ENCODE measurements at places on chromosomes 3 and 15.

DNA sequence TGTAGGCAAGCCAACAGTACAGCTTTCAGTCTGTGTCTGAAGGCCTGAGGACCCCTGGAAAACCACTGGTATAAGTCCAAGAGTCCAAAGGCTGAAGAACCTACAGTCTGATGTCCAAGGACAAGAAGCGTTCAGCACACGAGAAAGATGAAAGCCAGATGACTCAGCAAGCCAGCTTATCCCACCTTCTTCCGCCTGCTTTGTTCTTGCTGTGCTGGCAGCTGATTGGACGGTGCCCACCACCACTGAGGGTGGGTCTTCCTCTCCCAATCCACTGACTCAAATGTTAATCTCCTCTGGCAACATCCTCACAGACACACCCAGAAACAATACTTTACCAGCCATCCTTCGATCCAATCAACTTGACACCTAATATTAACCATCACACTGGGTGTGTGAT lies 59.0 kb upstream of the PDZRN3 start:
- no peak for DNase-seq
- H3K4me3 ChIP-seq: no peak overlapping the region
- no peaks in the 10 kb centered on the region for H3K4me1 ChIP-seq
- no peak overlapping the region for H3K27ac ChIP-seq
- no peaks in the 10 kb centered on the region for H3K27me3 ChIP-seq
- H3K36me3 ChIP-seq: no peaks in the 10 kb centered on the region

DNA sequence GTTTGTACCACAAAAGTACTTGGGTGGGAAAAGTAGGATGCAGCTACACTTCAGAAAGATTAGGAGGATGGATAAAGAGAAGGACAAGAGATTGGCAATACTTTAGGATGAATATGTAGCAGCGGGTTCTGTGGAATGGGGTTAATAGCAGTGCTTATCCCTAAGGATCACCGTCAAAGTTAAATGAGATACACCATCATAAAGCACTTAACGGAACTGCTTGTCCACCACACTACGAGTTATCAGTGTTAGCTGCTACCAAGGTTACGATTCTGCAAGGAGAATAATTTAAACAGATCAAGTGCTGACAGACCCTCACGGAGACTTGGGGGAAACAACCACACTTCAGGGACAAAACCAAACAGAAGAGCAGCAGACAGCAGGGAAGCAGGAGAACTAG lies 963 bp downstream of the SHQ1 start:
- DNase-seq: no peak
- H3K36me3 ChIP-seq: peaks cover 4% of the 10 kb centered on the region
- peak overlapping the region; percentile 90 for H3K27ac ChIP-seq
- H3K4me1 ChIP-seq: peaks cover 45% of the 10 kb centered on the region
- peak overlapping the region; percentile 96 for H3K4me3 ChIP-seq

- no peak overlapping the region for H3K27ac ChIP-seq
- no peaks in the 10 kb centered on the region for H3K4me1 ChIP-seq
- H3K36me3 ChIP-seq: no peaks in the 10 kb centered on the region
These were observed 48.7 kb upstream of the DYNC1LI1 start for GRCh38 chr3:32619395-32619794.

DNA sequence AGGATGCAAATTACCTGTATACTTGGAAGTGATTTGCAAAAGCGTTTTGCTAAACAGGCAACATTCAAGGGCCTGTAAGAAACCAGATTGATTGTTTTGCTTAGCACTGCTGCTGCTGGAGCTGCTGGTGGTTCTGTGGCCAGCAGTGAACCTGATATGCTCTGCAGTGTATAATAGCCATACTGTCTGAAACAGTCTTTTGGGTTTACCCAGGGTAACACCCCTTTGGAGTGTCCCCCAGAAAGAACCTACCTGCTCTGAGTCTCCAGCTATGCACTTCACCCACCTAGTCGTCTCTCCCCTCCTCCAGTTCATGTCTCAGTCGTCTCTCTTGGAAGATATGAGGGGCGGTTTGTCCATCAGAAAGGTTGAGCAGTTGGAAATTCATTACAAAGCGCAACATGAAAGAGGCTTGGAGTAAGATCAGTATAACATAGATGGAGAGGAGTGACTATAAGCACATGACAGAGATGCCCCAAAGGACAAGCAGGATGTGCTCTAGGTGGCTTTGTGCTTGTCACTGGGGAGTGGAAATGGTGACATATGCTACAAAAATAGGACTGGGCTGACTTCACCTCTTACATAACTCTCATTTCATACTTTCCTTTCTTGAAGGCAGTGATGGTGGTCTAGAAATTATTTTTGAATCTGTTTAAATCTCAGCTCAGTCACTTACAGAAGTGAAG lies 3.8 kb downstream of the MKRN2 start:
- no peak for DNase-seq
- peaks cover 1% of the 10 kb centered on the region for H3K36me3 ChIP-seq
- H3K27me3 ChIP-seq: no peaks in the 10 kb centered on the region
- H3K4me3 ChIP-seq: peak overlapping the region; percentile 93
- peak overlapping the region; percentile 98 for H3K27ac ChIP-seq
- H3K4me1 ChIP-seq: peaks cover 94% of the 10 kb centered on the region

GRCh38 chr15:100454148-100454547 lies 74.6 kb downstream of the CERS3 start:
- no peak overlapping the region for H3K4me3 ChIP-seq
- H3K4me1 ChIP-seq: no peaks in the 10 kb centered on the region
- no peaks in the 10 kb centered on the region for H3K36me3 ChIP-seq
- DNase-seq: no peak
- no peak overlapping the region for H3K27ac ChIP-seq

- peaks cover 43% of the 10 kb centered on the region for H3K4me1 ChIP-seq
- DNase-seq: no peak
- H3K4me3 ChIP-seq: peak overlapping the region; percentile 4
- no peaks in the 10 kb centered on the region for H3K36me3 ChIP-seq
- peak overlapping the region; percentile 83 for H3K27ac ChIP-seq
- no peaks in the 10 kb centered on the region for H3K27me3 ChIP-seq
These were observed 107.4 kb upstream of the SLC4A7 start for GRCh38 chr3:27591312-27592210.

- peak overlapping the region; percentile 63 for H3K27ac ChIP-seq
- no peak overlapping the region for H3K4me3 ChIP-seq
- H3K4me1 ChIP-seq: peaks cover 96% of the 10 kb centered on the region
- H3K27me3 ChIP-seq: no peaks in the 10 kb centered on the region
- DNase-seq: no peak
- peaks cover 24% of the 10 kb centered on the region for H3K36me3 ChIP-seq
These were observed 23.7 kb downstream of the PHLDB2 start for GRCh38 chr3:111882799-111883198.

DNA sequence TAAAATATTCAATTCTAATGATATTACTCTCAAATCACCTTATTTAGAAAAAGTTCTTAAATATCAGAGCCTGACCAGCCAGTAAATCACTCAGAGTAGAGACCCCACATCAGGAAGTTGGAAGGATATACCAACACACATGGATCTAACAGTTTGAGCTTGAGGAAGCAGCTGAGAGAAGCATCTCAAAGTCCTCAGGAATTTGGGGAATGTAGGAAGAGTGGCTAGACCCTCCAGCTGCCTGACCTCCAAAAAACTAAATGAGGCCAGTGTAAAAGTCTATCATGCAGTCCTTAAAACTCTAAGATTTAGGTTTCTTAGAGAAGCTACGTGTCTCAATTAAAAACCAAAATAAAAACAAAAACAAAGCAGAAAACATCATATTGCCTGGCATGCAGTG lies 55.4 kb downstream of the SETD2 start:
- H3K4me3 ChIP-seq: no peak overlapping the region
- no peak for DNase-seq
- H3K27ac ChIP-seq: no peak overlapping the region
- H3K4me1 ChIP-seq: no peaks in the 10 kb centered on the region
- no peaks in the 10 kb centered on the region for H3K27me3 ChIP-seq

- no peaks in the 10 kb centered on the region for H3K36me3 ChIP-seq
- DNase-seq: no peak
- H3K27ac ChIP-seq: no peak overlapping the region
- peaks cover 32% of the 10 kb centered on the region for H3K4me1 ChIP-seq
These were observed 44.2 kb upstream of the TIPARP start for GRCh38 chr3:156630081-156630772.

DNA sequence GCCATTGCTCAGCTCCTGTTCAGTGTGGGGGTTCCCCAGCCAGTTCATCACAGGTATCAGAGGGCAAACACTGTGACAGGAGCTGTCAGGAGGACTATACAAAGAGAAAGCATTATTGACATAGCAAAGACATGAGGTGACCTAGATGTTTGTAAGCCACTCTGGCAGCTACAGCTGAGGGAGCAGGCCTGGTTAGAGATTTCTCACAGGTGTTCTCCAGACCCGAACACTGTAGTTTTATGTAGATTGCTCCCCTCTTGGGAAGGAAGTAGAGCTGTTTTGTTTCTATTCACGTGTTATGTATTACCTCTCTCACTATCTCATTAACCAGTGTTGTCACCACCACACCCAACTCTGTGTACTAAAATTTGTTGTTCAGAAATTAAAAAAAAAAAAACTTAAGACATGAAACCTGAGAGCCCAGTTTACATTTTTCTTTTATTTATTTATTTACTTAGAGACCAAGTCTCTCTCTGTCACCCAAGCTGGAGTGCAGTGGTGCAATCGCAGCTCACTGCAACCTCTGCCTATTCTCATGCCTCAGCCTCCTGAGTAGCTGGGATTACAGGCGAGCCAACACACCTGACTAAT lies 123.7 kb downstream of the RBPMS2 start:
- DNase-seq: no peak
- H3K27ac ChIP-seq: no peak overlapping the region
- H3K4me1 ChIP-seq: peaks cover 7% of the 10 kb centered on the region
- no peak overlapping the region for H3K4me3 ChIP-seq

DNA sequence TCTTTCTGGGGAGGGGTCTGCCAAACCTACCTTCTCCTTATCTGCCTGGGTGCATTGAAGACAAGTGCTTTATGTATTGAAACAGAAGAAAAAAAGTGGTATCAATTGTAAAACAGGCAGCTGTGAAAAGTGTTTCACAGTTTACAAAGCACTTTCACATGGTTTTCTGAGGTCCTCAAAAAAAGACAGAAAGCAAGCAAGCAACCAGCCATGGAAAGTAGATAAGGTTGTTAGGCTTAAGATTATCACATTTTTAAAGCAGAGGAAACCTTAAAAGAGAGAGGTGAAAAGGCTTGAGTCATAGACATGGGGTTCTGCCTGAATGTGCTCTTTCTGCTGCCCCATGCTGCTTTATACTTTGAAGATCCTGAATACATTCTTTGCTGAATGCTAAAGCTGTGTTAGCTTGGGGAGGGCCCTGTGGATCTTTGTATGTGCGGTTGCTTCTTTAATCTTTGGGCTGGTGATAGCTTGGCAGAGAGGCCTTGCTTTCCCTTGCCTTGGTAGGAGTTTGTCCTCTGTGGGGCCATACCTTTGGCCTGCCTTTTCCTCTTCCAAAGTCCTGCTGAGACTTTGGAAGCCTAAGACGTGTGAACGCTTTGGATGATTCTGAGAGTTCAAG lies 2.6 kb downstream of the SMAD3 start:
- H3K36me3 ChIP-seq: peaks cover 7% of the 10 kb centered on the region
- peak overlapping the region; percentile 96 for H3K27ac ChIP-seq
- no peak for DNase-seq

DNA sequence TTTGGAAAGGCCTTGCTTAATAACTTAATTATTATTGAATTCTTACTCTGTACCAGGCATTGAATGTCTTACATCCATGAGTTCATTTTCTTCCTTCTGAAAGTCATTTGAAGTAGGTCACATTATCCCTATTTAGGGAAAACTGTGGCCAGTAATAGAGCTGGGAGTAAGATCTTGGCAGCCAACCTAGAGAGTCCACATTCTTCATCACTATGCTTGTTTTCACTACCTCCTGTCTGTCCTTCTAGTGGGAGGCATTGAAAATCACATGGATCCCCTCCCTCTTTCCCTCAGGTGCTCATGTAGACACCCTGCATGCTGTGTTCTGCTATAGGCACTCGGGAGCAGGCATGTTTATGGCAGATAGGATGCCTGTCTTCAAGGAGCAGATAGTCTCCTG lies 154.9 kb downstream of the EBLN2 start:
- no peak overlapping the region for H3K4me3 ChIP-seq
- no peak overlapping the region for H3K27ac ChIP-seq
- DNase-seq: no peak
- H3K27me3 ChIP-seq: no peaks in the 10 kb centered on the region

DNA sequence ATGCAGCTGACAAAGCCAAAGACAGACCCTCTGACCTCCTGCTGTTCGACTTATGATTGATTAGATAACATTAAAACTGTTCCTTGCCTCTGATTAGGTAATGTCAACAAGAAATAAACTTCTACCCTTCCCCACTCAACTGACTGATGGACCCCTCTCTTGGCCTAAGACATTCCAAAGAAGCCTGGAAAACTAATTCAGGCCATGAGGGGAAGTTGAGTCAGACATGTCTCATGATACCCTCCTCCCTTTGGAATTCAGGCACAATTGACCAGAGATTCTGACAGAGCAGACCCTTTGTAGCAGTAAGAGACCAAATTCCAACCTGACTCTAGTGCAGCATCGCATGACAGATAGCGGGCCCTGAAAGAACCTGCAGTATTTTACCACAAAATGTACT lies 354.5 kb downstream of the OCA2 start:
- peaks cover 18% of the 10 kb centered on the region for H3K27me3 ChIP-seq
- no peaks in the 10 kb centered on the region for H3K36me3 ChIP-seq

- no peaks in the 10 kb centered on the region for H3K36me3 ChIP-seq
- no peak for DNase-seq
- H3K4me1 ChIP-seq: peaks cover 48% of the 10 kb centered on the region
- no peak overlapping the region for H3K4me3 ChIP-seq
- H3K27ac ChIP-seq: peak overlapping the region; percentile 54
- H3K27me3 ChIP-seq: no peaks in the 10 kb centered on the region
These were observed 111.0 kb upstream of the TRPM1 start for GRCh38 chr15:31212326-31213080.

DNA sequence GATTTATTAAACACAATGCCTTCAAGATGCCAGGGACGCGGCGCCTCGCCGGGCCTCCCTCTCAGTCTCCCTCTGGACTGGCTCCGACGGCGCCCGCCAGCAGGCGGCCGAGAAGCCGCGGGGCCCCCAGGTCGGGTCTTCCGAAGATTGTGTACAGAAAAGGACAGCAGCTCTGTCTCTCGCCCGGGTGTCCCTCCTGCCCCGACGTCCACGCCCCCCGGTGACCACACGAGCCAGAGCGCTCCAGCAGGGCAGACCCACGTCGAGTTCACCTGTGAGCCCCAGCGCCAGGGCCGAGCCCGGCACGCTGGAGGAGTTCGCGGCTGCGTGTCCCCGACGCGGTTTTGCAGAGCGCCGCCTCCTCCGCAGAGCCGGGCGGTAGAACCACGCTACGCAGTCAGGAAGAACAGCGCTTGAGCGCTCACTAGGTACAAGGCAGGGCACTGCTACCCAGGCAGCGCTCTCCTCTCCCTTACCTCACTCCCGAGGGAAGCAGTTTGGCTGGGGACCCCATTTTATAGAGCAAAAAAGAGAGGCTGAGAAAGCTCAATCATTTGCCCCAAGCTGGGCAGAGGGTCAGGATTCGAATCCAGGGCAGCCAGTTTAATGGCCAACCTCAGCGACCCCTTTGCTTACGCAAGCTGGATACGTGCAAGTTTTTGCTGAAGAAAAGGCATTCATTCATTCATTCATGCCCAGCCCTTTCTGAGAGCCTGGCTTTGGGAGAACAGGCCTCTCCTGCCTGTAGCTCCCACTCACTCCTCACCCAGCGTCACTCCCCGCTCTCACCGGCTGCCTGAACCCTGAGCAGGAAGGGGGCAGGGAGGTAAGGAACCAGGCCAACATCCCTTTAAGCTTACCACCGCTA lies 3.0 kb upstream of the TLE3 start:
- peaks cover 11% of the 10 kb centered on the region for H3K27me3 ChIP-seq
- H3K4me3 ChIP-seq: peak overlapping the region; percentile 61
- H3K4me1 ChIP-seq: peaks cover 63% of the 10 kb centered on the region
- H3K36me3 ChIP-seq: no peaks in the 10 kb centered on the region
